ENCODE measurements at places on chromosomes 7 and 10. TPM values are rescaled to one million over a fixed set of nuclear protein-coding genes. Genes with fewer than 3 reads are reported as not detected.
A peak's percentile ranks its signal among the peaks of the same experiment; 100 is the strongest.

Gene SCIN
- total RNA-seq, result 4.2 TPM

DNA sequence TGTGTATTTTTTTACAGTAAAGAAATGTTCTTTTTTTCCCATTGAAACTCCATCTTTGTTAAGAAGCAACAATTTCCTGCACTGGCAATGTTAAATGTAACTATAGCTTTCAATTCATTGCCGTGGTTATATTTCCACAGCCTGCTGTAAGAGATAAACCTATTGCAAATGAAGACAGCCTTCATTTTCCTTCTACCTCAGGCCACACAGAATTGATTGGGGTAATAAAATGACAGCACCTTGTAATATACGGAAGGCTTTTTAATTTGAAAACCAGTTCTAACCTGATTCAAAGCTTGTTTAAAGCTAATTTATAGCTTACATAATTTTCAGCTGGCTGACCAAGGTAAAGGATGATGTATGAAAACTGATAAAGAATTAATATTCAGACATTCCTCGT is 161.9 kb downstream of the PHF14 start:
- DNase-seq, result no peak
- H3K36me3 ChIP-seq, result no peaks in the 10 kb centered on the region
- no peak overlapping the region for H3K4me3 ChIP-seq
- no peak overlapping the region for H3K27ac ChIP-seq
- H3K27me3 ChIP-seq, result no peaks in the 10 kb centered on the region

DNA sequence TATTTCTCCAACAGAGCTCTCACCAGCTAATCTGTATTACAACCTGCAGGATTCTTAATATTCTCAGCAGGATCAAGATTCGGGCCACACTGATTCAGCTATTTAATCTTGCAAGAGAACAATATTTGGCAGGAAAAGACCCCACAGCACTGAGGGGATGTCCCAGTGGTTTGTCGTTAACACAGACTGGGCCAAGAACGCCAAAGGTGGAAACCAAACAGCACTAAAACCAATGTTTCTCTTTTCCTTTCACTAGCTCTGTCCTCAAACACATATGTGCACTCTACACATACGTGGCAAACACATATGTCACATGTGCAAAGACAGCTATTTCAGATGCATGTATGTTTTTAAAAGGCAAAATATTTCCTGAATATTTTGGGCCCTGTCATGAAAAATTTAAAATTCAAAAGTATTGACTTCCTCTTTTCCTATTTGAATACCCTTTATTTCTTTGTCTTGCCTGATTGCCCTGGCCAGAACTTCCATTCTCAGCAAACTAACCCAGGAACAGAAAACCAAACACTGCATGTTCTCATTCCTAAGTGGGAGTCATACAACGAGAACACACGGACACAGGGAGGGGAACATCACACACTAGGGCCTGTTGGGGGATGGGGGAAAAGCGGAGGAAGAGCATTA is 51.7 kb upstream of the NEBL start:
- no peaks in the 10 kb centered on the region for H3K36me3 ChIP-seq
- H3K4me1 ChIP-seq, result no peaks in the 10 kb centered on the region
- DNase-seq, result no peak
- no peak overlapping the region for H3K4me3 ChIP-seq
- no peak overlapping the region for H3K27ac ChIP-seq
- H3K27me3 ChIP-seq, result no peaks in the 10 kb centered on the region

DNA sequence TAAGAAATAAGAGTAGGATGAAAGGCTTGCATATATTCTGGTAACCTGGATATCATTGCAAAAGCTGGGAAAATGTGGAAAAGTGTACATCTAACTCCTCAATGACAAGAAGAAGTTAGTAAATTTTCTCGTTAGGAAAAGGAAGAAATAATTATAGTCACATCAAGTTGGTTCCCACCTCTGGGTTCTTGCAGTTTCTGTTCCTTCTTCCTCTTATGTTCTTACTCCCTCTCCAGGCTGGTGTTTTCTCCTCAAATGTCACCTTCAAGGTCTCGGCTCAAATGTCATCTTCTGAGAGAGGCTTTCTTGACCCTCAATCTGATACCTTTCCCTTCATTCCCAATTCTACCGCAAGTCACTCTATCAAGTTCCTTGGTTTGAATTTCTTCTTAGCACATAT is 64.4 kb downstream of the ENTPD1 start:
- H3K36me3 ChIP-seq, result no peaks in the 10 kb centered on the region
- no peaks in the 10 kb centered on the region for H3K27me3 ChIP-seq
- no peak overlapping the region for H3K27ac ChIP-seq

DNA sequence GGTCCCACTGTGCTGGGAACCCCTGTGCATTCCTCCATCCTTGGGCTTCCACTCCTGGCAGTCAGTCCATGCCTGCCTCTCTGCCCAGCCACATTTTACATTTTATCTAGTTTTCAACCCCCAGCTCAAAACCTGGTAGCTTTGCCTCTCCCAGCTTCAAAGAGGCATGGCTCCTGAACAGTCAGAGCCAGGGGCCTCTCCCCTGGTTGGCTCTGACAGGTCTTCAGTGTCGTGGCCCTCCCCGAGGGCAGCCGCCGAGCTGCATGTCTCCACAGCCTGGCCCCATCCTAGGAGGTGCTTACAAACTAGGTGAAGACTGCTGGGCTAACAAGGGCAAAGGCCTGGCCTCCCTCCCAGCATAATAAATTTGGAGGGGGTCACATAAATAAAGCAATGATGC is 14.8 kb downstream of the COBL start:
- H3K36me3 ChIP-seq, result no peaks in the 10 kb centered on the region
- no peak overlapping the region for H3K27ac ChIP-seq
- no peak overlapping the region for H3K4me3 ChIP-seq
- no peak for DNase-seq

Gene TAS2R5
- 11.3 TPM for total RNA-seq

Gene ZNF853
- 3.9 TPM for total RNA-seq

Gene HABP2
- total RNA-seq, result not detected

GRCh38 chr7:142854372-142855113 is at the start of gene EPHB6:
TSS of gene EPHB6 (plus strand) at chr7:142855076. CDS start at chr7:142863228, 8,152 bp downstream.
- H3K4me1 ChIP-seq, result peaks cover 38% of the 10 kb centered on the region
- no peaks in the 10 kb centered on the region for H3K36me3 ChIP-seq
- H3K27ac ChIP-seq, result peak within 1 kb of the TSS; percentile 92
- peak within 1 kb of the TSS; percentile 78 for H3K4me3 ChIP-seq

DNA sequence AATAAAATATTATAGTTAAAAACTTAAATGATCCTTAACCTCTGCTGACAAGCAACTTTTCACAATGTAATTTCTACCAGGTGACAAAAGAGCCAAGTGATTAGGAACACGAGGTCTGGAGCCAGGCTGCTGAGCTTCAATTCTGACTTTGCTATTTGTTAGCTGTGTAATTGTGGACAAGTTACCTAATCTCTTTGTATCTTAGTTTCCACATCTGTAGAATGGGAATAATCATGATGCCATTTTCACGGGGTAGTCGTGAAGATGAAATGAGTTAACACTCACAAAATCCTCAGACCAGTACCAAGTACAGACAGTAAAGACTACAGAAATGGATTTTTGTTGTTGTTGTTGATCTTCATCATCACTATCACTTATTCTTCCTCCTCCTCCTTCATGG is 144.5 kb downstream of the SLC25A13 start:
- DNase-seq, result no peak
- no peak overlapping the region for H3K27ac ChIP-seq
- H3K4me3 ChIP-seq, result no peak overlapping the region
- peaks cover 13% of the 10 kb centered on the region for H3K4me1 ChIP-seq

Gene TET1
- total RNA-seq, result 3.2 TPM

All from suprapubic skin (tissue), 4 donors.